ENCODE measurements at places on chromosomes 1 and 21. TPM values are rescaled to one million over a fixed set of nuclear protein-coding genes. Genes with fewer than 3 reads are reported as not detected.

HORMAD1 gene
- total RNA-seq, result not detected

NOS1AP gene
- total RNA-seq, result 0.79 TPM

BARHL2 gene
- not detected for total RNA-seq

RHBDL2 gene
- not detected for total RNA-seq

OR2T11 gene
- total RNA-seq, result not detected

CHD5 gene
- total RNA-seq, result 0.08 TPM

CYP4X1 gene
- total RNA-seq, result 0.34 TPM

XPR1 gene
- 25.4 TPM for total RNA-seq

DNA sequence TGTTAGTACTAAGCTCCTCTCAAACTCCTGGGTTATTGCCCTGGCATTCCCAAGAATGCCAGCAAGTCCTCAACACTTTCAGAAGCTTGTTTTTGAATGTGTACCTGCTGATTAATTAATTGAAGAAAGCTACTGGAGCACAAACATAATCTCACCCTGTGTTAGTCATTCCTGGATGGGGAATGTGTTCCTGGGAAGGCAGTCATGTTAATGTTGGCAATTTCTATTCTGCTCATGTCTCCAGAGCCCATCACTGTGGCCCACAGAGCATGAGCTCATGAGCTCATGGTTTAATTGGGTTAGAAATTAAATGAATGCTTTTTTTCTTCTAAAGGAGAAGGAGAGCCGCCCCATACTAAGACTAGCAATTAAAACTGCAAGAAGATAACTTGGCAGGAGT lies 31.9 kb upstream of the KCNA3 start:
- no peak for DNase-seq

- no peak for DNase-seq
These were observed 82.9 kb downstream of the GALNT2 start for GRCh38 chr1:230149751-230150584.

DNA sequence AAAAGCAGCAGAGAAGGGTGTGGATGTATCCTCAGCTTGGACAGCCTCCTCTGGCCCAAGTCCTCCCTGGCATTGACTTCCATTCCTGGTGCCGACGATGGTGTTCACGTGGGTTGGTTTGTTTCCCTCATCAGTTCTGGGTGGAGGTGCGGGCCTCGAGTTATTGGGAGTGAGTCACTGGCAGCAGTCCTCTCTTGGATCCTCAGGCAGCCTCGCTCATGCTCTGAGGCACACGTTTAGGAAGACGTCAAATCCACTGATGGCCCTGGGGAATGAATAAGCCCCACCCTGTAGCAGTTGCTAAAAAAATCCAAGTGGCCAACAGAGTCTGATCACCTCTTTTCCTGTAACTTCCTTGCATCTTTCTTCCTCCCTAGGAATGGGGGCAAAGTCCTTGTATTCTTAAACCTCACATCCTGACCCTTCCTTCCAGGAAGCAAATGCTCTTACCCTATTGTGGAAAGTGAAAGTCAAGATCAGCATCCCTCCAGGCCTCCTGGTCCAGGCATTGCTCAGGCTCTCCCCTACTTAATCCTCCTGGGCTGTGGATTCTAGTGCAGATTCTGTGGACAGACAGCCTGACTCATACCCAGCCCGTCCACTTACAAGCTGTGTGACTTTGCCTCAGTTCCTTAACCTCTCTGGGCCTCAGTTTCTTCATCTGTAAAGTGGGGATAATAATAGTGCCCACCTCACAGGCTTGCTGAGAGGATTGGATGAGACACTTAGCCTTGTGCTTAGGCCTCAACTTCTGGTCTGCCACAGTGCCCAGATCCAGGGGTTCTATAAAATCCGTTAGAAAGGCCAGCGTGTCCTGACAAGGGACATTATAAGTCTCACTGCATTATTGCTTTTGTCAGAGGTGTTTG lies 111.1 kb downstream of the TLR5 start:
- DNase-seq, result no peak

- DNase-seq, result no peak
These were observed 34.0 kb downstream of the ELK4 start for GRCh38 chr1:205597691-205598314.

GRCh38 chr1:64664299-64664698 lies 80.6 kb upstream of the RAVER2 start:
- no peak for DNase-seq
